Spleen (tissue), 13 donors: ENCODE measurements at places on chromosomes 6 and 20.

GRCh38 chr6:119096721-119097565, 18.5 kb upstream of the FAM184A start:
- no peak for DNase-seq

GRCh38 chr20:20322912-20323311, 45.0 kb upstream of the INSM1 start:
- DNase-seq, result no peak

- DNase-seq, result no peak
Measured at GRCh38 chr6:41197234-41197633, 3.7 kb downstream of the TREML2 start.

- no peak for DNase-seq
Measured at GRCh38 chr6:91043751-91044150, 456.9 kb upstream of the MAP3K7 start.

GRCh38 chr6:16493112-16493511, 254.7 kb downstream of the GMPR start:
- no peak for DNase-seq

DNA sequence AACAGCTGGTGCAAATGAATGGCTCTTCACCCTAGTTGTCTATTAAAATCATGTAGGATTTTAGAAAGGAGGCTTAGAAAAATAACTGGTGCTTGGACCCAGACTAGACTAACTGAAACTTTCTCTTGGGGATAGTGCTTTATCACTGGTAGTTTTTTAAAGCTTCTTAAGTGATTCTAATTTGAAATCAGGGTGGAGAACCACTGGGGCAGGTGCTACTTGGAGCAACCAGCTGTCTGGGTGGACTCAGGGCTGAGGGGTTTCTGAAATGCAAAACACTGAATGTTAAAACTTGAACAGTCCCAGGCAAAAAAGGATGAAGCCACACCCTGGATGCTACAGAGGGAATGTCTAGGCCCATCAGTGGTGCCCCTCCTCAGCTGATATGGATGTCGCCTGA, 81.2 kb downstream of the PXDC1 start:
- DNase-seq, result no peak
